HCT116 (cell line): ENCODE measurements at places on chromosomes 3 and 15. TPM values are rescaled to one million over a fixed set of nuclear protein-coding genes. Genes with fewer than 3 reads are reported as not detected.

The C15orf62 gene
- 0.10 TPM for total RNA-seq

DNA sequence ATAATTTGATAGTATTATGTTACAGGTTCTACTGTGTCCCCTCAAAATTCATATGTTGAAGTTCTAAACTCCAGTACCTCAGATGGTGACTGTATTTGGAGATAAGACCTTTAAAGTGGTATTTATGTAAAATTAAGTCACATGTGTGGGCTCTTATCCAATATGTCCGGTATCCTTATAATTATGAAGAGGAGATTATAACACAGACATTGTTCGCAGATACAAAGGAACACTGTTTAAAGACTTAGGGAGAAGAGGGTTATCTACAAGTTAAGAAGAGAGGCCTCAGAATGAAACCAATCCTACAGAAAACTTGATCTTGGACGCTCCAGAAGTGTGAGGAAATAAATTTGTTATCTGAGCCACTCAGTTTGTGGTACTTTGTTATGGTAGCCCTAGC is 50.9 kb downstream of the DPH6 start:
- DNase-seq: no peak

The LMAN1L gene
- total RNA-seq: 0.17 TPM

DNA sequence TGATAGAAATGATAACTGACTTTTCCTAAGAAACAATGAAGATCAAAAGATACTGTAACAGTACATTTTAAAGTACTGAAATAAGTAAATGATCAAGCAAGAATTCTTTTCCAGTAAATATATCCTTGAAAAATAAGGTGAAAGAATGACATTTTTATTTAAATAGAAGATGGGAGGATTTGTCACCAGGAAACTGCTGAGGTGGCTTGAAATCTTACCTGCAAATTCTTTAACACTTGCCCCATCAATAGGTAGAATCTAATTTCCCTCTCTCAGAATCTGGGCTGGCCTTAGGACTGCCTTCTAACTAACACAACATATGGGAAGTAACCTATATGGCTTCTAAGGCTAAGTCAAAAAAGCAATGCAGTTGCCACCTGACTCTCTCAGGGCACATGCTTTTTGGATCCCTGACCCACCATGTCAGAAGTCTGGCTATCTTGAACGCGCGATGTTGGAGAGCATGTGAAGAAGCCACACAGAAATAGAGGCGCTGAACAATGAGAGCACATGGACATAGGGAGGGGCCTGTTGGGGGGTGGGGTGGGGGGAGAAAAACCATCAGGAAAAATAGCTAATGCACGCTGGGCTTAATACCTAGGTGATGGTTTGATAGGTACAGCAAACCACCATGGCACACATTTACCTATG is 11.5 kb downstream of the ACSBG1 start:
- no peak for DNase-seq

The RBP2 gene
- total RNA-seq: not detected

DNA sequence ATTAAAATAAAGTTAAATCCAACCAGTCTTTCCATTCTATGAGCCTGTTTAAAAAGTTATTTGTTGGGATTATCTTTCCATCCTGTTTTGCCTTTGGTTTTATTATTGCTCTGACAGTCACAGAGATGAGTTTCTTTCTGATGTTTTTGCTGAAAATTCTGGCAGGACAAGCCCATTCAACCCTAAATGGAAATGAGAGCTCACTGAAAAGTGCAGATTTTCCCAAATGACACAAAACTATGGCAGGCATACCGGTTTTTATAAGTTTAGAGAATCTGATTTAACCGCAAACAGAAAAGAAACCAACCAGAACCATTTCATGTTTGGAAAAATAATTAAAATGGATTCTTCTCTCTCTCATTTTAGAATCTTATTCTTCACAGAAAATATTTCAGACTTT is 238.1 kb upstream of the SGO1 start:
- no peak for DNase-seq

DNA sequence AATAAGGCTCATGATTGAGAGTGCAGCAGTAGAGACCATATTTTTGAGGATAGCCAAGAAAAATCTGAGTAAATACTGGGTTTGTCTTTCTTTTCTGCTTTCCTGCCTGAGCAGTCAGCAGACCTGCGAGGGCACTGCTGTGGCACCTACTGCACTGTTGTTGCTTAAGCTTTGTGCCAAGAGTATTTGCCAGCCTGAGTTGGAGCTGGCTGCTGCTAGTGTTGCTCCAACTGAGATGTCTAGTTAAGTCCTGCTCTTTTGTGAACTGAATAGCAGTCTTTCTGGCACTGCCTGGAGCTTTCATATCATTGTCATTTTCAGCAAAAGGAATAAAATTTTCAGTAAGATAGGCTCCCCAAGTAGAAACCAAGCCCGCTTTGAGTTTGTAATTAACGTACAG is 214.5 kb upstream of the P2RY1 start:
- no peak for DNase-seq

GRCh38 chr3:30741889-30742288 is 135.5 kb downstream of the TGFBR2 start:
- DNase-seq: no peak

DNA sequence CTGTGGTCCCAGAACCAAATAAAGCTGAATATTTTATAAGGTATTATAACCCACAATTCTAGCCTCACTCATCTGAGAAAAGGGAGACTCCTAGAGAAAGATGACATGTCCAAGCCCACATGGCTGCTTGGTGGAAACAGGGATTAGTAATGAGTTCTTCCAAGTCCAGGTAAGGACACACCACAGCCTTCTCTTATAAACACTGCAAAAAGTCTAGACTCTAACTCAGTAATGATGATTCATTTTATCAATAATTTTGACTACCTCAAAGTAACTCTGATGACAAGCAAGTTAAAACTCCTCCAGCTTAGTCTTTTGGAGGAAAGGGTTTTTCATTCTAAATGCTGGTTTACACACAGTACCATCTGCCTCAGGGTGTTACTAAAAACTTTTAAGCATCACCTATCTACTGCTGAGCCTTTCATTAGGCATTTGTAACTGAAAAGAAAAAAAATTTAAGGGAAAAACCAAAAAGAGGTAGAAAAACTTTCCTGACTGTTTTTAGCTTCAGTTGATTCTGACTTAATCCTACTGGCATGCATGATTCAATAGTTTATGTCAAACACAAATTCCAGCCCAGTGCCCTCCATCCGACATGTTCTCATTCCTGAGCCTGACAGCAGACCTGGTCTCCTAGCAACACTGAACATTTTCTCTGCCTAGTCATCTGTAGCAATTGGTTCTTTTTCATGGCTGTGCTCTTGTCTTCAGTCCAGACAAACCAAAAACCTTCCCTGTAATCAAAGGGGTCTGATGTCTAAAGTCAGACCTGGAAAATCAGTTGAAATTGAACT is 43.9 kb downstream of the P3H2 start:
- DNase-seq: no peak

The FSD2 gene
- total RNA-seq: not detected

The LRRC2 gene
- total RNA-seq: not detected

DNA sequence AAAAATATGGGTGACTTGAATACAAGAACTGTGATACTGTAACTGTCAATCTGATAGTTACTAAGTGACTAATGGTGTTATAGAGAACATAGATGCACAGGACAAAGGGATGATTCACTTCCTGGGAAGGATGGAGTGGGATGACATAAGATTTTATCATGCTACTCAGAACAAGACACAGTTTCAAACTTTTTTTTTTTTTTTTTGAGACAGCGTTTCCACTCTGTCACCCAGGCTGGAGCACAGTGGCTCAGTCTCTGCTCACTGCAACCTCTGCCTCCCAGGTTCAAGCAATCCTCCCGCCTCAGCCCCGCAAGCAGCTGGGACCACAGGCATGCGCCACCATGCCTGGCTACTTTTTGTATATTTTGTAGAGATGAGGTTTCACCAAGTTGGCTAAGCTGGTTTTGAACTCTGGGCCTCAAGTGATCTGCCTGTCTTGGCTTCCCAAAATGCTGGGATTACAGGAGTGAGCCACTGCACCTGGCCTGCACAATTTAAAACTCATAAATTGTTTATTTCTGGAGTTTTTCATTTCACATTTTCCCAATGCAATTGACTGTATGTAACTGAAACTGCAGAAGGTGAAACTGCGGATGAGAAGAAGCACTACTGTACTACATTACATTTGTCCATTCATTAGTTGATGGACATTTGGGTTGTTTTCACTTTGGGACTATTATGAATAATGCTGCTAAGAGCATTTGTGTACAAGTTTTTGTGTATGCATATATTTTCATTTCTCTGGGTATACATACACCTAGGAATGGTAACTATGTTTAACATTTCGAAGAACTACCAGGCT is 40.6 kb downstream of the ADIPOQ start:
- peak; percentile 48 for DNase-seq

DNA sequence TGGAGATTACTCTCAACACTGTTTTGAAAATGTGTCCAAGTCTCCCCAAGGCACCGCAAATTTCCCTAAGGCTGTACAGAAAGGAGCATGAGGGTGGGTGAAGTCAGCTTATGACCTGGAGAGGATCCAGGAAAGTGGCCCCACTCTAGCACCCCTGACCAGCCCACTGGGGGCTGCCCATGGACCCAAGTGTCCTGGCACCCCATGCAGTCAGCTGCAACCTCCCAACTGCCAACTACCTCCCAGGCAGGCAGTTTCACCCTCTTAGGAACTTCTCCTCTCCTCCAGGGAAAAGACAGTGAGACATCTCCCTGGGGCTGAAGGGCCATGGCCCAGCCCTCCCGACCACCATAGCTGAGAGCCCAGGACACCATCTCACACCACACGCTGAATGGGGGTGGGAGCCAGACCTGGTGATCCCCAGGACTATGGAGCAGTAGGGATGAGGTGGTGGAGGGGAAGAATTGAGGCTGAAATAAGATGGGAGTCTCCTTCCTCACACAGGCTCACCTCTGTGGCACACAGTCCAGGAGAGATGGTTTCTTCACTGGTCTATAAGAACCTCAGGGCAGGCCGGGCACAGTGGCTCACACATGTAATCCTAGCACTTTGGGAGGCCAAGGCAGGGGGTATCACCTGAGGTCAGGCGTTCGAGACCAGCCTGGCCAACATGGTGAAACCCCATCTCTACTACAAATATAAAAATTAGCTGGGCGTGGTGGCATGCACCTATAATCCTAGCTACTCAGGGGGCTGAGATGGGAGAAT is 104.4 kb downstream of the DAPK2 start:
- DNase-seq: no peak

The CILP gene
- not detected for total RNA-seq

- DNase-seq: no peak
These were observed 567.9 kb upstream of the GBE1 start for GRCh38 chr3:82329300-82329699.

DNA sequence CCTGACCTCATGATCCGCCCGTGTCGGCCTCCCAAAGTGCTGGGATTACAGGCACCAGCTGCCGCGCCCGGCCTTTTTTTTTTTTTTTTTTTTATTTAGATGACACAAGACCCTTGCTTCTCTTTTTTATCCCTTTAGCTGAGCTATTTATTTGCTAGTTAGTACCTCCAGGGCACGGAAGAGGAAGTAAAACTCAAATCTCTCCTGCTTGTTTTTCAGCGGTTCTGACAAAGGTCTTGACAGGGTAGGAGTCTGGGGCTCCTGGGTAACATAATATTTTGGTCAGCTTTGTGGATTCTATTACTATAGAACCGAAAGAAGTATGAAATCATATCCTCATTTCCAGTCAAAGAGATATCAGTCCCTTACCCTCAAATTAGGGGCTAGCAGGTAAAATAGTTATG is 44.0 kb upstream of the ETV5 start:
- DNase-seq: no peak

- DNase-seq: no peak
These were observed 55.6 kb downstream of the OPA1 start for GRCh38 chr3:193648542-193649076.

- DNase-seq: no peak
These were observed 330.2 kb downstream of the DIPK2A start for GRCh38 chr3:144301863-144302262.

GRCh38 chr15:58249646-58250312 is 111.6 kb downstream of the AQP9 start:
- no peak for DNase-seq

DNA sequence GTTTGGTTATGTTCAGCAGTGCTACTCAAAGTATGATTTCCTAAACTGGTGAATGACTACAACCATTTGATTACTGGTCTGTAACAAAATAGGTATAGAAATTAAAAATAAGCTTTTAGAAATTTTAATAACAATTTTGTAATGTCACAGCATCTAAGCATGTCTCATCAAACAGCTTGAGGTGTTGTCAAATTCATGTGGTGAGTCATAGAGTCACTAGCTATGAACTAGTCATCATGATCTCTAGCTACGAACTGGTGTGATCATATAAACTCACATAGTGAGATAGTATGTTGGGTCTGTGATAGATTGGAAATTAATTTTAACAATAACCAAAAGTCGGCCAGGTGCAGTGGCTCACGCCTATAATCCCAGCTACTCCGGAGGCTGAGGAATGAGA is 213.9 kb upstream of the RBMS3 start:
- DNase-seq: no peak

DNA sequence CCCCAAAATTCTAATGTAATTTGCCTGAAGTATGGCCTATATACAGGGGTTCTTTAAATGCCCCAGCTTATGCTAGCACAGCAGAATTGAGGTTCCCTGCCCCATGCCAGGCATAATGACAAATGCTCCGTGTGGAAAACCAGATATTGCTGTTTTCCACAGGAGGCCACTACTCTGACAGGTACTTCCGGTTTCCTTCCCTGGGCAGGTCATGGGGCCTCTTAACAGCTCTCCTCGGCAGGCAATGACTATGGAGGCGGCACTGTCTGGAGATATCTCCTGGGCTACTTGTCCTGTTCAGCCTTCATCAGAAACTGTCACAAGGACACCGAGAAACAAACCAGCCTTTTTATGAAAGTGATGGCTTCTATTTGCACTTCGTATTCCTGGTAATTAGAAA is 54.8 kb downstream of the SLC7A14 start:
- DNase-seq: no peak

GRCh38 chr3:141311170-141311495 is 57.2 kb upstream of the ZBTB38 start:
- no peak for DNase-seq

DNA sequence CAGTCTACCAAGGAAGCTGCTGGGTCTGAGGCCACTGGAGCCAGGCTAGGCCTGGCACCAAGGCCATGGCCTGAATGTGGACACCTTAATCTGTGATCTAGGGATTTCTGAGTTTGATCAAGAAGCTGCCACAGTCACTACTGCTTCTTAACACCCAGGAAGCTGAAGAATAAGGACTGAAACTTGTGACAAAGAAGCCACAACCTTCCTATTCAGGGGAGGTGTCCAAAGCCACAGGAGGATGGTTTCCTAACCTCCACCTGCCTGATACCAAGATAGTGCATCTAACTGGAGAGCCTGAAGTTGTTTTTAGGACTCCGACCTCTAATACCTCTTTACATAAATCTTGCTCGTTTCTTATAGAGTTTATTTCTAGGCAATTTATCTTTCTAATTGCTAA is 5.5 kb upstream of the ANO10 start:
- DNase-seq: no peak

- no peak for DNase-seq
These were observed 447.7 kb downstream of the FGF12 start for GRCh38 chr3:192279664-192280063.

- DNase-seq: no peak
These were observed 94.9 kb downstream of the BCHE start for GRCh38 chr3:165742351-165742750.

The MYRIP gene
- total RNA-seq: 0.44 TPM
